Femur (tissue), 1 donor: ENCODE measurements at places on chromosomes 3 and 15.

- no peak for DNase-seq
Measured at GRCh38 chr3:154783061-154783460, 297.1 kb upstream of the MME start.

DNA sequence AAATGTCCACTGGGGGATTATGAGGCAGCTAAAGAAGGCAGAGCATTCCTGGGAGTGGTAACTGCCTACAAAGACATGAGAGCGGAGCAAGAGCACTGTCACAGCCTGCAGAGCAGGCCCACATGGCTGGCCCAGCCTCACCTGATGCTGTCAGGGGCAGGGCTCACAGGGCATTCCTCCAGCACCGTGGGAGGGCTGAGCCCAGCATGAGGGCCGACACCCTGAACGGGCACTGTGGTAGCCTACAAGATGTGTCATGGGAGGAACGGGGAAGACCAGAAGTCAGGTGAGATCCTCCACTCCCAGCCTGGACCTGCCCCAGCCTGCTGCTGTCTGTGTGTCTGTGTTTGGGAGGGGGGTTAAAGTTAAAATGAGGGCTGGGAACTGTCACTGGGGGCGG is 30.1 kb downstream of the CCDC12 start:
- no peak for DNase-seq

DNA sequence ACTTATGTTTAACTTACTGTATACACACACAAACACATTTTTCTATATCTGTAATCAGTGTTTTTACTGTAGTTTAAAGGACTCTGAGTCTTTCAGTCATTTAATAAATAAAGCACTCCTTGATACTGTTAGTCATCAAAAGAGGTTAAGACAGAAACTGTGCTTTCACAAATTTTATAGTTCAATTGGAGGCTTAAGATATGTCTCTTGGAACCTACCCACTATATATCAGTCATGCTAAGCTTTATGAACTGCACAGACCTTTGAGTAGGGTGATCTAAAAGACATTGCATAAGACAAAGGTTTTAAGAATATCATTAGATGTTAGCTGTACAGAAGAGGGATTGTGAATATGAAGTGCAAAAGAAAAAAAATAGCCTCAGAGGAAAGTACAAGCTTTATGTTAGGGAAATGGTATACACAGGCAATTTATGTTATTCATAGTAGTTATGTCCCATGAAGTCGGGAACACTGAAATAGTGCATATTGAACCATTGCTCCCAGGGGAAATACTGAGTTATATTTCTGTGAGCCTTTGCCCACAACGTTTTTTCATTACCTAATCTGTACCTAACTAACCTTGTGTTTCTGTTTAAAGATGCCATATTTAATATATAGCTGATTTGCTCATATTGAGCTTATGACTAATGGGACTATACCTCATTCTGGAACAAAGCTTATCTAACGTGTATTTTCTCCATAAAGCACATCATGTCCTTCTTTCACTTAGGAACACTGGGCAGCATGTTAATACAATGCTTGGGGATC is 19.7 kb downstream of the CHMP2B start:
- DNase-seq = no peak

GRCh38 chr3:9875448-9875847 is 4.6 kb downstream of the CIDEC start:
- no peak for DNase-seq

- DNase-seq = no peak
Measured at GRCh38 chr3:9881441-9881840, 1.4 kb upstream of the CIDEC start.
